ENCODE measurements at places on chromosomes 1 and 21.

DNA sequence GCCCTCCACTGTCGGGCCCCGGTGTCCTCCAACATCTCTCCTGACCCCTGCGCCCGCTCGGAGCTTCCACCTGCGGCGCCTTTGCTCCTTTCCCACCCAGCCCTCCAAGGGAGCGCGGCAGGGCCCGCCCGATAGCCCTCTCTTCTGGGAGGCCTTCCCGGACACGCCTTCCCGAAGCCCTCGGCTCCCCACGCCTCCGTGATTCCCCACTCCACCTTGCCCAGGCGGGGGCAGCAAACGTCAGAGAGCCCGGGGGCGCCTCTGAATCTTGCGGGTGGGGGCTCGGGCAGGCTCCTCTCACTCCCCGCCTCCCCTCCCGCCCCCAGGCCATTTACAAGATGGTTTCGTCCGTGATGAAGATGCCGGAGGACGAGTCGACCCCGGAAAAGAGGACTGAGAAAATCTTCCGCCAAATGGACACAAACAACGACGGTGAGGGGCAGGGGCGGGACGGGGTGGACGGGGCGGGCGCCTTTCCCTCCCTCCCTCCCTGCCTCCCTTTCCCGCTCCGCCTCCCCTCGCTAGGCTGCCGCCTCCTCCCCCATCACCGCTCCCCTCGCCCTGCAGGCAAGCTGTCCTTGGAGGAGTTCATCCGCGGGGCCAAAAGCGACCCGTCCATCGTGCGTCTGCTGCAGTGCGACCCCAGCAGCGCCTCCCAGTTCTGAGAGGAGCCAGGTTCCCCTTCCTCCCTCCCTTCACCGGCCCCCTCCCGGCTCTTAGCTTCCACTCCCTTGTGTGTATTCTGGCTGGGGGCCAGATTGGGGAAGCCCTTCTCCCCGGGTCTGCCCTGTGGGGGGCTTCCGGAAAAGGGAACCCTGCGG lies 7.1 kb downstream of the HPCA start:
- no peak for DNase-seq

DNA sequence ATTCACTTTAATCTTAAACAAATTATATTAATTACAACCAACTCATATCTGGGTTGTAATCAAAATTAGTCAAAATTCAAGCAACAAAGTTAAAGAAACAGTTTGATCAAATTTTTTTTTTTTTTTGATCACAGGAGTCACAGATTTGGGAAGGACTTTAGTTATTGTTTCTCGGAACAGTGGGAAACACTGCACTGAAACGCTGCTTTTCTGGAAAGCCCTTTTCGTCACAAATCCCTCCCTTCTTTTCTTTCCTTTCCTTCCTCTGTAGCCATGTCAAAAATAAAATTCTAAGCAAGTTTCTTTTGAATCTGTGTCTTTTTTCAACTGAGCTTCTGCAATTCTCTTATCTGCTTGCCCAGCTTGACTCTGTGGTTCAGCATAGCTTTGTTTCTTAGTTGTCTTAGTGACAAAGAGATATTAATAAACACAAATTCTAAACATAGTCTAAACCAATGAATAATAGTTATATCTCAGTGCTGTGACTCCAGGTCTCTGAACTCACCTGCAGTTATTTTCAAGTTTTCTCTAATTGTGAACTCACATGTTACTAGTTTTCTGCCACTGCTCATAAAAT lies 53.8 kb downstream of the PTGS2 start:
- no peak for DNase-seq

- peak; percentile 72 for DNase-seq
Measured at GRCh38 chr1:215530401-215530984, 36.6 kb upstream of the KCTD3 start.

DNA sequence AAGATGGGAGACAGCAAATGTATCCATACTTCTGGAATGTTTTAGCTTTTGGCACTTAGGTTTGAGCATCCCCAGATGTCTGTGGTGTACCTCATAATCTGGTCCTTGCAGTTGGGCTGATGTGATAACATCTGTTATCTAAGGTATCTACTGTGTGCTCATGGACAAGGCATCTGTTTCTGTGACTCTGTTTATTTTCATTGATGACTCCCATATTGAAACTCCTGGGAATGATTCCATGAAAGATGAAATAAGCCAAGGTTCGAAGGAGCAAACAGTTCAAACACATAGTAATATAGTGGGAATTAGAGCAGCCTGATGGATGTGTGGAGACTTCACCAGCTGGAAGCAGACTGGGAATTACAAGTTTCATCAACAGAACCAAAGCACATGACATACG lies 20.7 kb upstream of the TRIM45 start:
- no peak for DNase-seq

GRCh38 chr1:100795646-100795985 lies 76.1 kb downstream of the VCAM1 start:
- DNase-seq: no peak

DNA sequence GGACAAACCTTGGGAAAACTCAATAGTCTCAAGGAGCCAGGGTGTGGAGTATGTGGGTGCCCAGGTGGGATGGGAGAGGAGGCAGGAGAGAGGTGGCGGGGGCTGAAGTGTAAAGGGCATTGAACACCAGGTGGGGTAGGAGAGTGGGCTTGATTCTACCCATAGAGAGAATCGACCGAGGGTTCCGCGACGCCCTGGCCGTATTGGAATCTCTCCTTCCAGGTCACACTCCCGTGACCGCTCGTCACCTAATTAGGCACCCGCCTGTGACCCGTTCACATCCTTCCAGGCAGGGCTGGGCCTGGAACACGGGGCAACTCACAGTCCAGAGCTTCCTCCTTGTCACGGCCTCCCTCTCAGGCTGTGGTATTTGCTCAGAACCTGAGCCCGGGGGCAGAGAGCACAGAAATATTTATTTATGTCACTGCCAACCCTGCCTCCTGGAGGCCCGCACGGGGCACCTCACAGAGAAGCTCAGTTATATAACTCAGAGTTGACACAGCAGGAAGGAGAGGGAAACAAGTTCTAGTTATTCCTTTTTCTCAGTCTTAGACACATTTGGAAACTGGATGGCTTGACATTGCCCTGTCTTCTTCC lies 12.0 kb downstream of the NCMAP start:
- peak; percentile 55 for DNase-seq

Measured in bronchial epithelial cell (primary cell).